ENCODE measurements at places on chromosomes 12 and 14.

DNA sequence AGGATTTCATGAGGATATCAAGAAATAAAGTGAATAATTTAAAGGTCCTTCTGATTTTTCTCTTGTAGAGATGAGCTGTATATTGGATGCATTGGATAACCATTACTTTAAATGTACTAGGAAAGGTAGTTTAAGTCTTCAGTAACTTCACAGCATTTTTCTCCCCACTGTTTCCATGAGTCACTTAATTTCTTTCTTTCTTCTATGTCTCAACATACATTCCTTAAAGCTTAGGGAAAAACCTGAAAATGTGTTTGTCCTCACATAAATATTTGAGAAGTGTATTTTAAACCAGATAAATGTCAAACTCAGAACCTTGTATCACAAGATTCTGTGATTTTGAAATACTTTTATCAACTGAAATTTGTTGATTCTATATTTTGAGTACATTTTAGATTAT is 1970.2 kb upstream of the FLRT2 start:
- peak; percentile 1 for DNase-seq

DNA sequence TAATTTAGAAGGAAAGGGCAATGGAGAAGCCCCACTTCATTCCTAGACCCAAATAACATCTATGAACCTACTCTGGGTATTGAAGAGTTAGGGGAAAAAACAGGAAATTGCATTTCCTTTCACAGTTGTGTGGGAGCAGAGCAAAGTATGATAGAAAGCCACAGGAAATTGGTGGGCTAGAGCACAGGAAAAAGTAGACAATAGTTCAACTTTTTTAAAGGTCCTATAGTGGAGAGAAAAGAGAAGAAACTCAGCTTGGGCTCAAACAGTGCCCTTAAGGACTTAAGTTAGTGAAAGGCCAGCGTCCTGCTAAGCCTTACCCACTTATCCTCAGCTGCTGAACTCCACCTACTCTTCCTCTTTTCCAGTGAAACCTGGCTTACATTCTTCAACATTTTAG is 258.1 kb downstream of the DPY19L2 start:
- no peak for DNase-seq

DNA sequence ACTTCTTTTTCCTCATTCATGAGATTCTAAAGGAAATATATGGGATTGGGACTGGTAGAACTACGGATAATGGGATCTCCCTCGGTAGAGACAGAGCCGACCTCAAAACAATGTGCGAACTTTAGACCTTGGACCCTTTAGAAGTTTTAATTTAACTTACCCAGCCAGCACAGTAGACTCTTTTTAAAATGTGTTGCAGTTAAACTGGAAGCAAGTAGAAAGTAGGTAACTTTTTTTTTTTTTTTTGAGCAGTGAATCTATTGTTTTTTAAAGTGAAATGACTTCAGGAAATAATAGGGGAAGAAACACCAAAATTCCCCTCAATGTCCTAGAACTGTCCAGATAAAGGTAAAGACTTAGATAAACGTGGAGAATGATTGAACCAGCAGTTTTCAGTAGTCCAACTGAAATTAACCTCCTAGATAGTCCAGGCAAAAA is 1.1 kb upstream of the ATXN2 start:
- DNase-seq, result no peak

DNA sequence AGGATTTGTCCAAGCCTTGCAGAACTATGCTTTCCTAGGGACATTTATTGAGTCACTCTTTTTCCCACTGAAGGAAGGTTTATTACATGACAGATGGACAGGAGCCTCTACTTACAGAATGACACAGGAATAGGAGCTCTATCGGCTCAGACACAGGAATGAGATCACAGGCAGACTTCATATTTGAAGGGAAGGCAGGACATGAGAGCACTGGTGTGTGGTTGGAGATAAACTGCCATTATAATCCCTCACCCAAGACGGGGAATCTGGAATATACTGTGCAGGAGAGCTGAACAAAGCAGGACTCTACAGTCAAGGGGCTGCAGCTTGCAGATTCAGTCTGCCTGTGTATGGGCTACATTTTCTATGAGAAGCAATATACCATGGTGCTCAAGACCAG is 26.8 kb upstream of the IL22 start:
- no peak for DNase-seq

DNA sequence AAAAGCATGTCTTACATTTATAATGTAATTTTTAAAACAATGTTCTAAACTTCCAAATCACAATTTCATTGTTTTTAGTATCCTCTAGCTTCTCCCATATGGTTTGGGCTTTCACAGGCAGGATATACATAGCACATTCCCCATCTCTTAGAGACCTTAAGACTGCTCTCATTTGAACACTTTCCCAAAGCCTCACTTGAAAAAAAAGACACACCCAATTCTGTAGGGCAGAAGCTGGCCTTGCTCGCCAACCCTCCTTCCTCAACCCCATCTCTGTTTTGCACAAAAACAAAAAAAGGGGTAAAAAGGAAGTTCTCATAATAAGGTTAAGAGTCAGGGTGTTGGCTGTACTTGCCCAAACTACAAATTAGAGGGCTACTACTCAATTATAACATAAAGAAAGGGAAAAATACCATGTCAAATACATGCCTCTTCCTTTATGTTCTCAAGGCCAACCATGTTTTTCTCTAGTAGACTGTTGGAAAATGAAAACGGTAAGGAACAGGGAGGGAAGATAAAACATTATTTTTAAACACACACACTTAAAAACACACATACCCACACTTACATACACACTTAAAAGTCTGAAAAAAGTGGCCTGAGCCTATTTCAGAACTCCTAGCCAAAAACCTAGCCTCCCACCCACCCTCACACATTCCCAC is 9.9 kb upstream of the KANSL2 start:
- DNase-seq, result no peak

- peak; percentile 69 for DNase-seq
Measured at GRCh38 chr12:3117591-3118015, 40.4 kb downstream of the TSPAN9 start.

GRCh38 chr12:77537663-77538062 is 293.0 kb upstream of the NAV3 start:
- DNase-seq, result no peak

- DNase-seq, result no peak
Measured at GRCh38 chr14:85387181-85387580, 142.8 kb upstream of the FLRT2 start.

GRCh38 chr14:94009767-94010166 is 12.7 kb downstream of the CCDC197 start:
- peak; percentile 57 for DNase-seq

- DNase-seq, result no peak
Measured at GRCh38 chr14:39875028-39875427, 442.8 kb upstream of the FBXO33 start.

DNA sequence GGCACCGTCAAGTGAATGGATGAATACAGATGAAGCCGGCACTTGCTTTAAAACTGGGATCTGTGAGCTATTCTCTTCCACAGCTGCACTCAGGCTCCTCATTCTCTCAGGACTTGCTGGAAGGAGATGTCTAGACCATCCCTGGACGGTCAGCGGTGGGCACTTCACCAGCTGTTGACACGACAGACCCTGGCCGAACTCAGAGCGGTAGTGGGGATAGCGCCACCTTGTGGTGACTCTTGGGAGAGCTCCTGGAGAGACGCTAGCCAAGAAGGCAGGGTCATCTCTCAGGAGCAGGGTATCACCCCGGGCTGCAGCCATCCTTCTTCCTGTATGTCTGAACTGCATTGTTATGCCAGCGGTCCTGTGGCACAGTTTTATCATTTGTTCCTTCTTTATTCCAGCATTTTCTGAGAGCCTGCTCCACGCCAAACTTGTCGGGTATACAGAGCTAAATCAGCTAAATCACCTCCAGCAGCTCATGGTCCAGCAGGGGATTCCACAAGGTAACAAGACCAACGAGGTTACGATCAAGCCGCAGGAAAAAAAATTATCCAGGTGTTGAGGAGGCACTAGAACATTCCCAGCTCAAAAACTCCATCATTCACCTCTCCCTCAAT is 10.0 kb downstream of the WNT1 start:
- DNase-seq, result peak; percentile 82

DNA sequence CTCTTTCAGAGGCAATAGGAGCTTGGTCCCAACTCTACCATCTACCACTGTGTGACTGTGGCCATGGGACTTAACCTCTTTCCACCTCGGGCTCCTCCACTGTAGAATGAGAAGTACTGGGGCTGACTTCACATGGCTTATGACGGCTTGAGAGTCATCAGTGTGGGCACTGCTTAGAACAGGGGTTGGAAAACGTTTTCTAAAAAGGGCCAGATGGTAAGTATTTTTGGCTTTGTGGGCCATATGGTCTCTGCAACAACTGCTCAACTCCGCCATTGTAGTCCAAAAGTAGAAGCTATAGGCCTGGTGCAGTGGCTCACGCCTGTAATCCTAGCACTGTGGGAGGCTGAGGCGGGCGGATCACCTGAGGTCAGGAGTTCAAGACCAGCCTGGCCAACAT is 69.2 kb upstream of the LTA4H start:
- DNase-seq, result no peak

- no peak for DNase-seq
Measured at GRCh38 chr14:81165188-81165587, 55.6 kb downstream of the GTF2A1 start.
